ENCODE measurements at places on chromosomes 3 and 15.

DNA sequence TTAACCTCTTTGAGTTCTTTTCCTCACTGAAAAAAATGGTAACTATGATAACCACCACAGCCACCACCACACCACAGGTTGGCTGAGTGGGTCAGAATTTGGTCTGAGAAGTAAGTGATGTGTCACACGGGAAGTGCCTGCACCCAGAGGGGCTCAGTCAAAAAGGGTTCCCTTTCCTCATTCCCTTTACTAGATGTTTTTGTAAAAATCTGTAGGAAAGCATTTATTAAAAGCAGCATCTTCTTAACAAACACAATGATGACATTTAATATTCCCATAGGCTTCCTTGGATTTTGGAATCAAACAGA, 23.2 kb downstream of the CFAP92 start:
- no peak for DNase-seq

DNA sequence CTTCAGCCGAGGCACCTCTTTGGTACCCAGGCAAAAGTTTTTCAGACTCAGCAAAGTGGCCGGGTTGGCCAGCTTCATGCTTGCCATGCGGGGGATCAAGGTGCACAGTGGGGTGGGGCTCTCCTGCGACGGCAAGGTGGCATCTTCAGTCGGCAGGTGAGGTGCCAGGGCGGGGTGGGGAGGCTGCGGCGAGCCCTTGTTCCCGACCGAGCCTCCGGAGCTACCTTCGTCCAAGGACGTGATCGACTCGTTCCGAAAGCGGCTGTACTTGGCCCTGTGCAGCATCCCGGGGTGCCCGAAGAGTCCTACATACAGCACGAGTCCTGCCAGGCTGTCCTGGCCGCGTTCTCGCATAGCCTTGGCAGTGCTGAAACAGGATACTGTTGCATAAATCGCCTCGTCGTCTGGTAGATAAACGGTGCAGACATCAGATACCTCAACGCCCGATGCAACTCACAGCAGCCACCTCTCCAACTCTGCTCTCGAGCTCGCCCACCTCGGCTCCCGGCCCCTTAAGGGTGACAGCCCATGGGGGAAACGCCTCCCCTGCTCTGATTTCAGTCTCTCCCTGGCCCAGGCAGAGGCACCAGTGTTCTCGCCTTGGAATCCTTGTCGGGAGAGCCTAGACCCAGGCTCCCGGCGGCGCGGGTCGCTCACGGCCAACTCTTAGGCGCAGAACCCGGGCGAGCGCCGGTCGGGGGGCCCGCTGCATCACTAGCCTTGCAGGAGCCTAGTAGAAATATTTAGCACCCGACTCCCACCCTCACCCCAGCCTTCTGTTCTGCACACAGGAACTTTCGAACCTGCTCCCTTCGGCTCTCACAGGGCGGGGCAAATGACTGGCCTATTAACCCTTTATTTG, 826 bp downstream of the SHC4 start:
- peak; percentile 20 for DNase-seq

GRCh38 chr3:71031914-71032521, 551.5 kb downstream of the FOXP1 start:
- no peak for DNase-seq

- DNase-seq: no peak
Observed at GRCh38 chr3:122598151-122598550, 20.7 kb downstream of the PARP15 start.

DNA sequence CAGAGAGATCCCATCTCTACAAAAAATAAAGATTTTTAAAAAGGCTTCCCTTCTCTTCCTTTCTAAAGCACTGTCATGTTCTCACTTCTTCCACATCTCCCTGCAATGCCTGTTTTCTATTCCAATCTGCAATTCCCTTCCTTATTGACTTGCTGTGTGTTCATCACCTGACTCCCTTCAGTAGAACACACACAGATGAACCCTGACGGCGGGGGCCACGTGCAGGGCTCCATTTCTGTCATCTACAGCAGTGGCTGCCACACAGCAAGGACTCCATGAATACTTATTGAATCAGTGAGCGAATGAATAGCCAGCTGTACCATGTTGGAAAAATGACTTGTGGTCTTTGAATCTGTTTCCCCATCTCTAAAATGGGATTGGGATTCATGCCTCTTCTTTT, 26.1 kb downstream of the BHLHE40 start:
- DNase-seq: peak; percentile 78

GRCh38 chr3:14837878-14838258, 19.1 kb downstream of the FGD5 start:
- DNase-seq: peak; percentile 41

GRCh38 chr3:64167868-64168267, 57.4 kb downstream of the PRICKLE2 start:
- no peak for DNase-seq

- DNase-seq: no peak
Observed at GRCh38 chr3:136142592-136142991, 53.5 kb downstream of the MSL2 start.

- no peak for DNase-seq
Observed at GRCh38 chr15:74390647-74391288, 23.3 kb upstream of the CYP11A1 start.

Data from large intestine (tissue), 12 donors.